ENCODE measurements at places on chromosomes 13 and 19. TPM values are rescaled to one million over a fixed set of nuclear protein-coding genes. Genes with fewer than 3 reads are reported as not detected.

The ZNF556 gene
- total RNA-seq: not detected

The RNF225 gene
- total RNA-seq: 0.62 TPM

The NKPD1 gene
- total RNA-seq: 4.1 TPM

The C19orf81 gene
- 33.2 TPM for total RNA-seq

The KIR2DL1 gene
- total RNA-seq: not detected

DNA sequence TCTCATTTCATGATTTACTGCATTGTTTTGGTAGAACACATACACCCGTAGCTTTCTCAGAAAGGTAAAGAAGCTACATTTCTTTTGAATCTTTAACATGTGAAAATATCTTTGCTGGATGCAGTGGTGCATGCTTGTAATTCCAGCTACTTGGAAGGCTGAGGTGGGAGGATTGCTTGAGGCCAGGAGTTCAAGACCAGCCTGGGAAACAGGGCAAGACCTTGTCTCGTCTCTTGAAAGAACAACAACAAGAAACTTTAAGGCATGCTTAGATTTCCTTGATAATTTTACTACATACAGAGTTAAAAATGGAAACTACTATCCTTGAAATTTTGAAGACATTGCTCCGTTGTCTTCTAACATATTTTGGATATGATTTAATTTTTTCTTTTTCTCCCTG lies 7.7 kb downstream of the RNF113B start:
- no peak for DNase-seq
- no peaks in the 10 kb centered on the region for H3K36me3 ChIP-seq
- peaks cover 17% of the 10 kb centered on the region for H3K4me1 ChIP-seq
- H3K4me3 ChIP-seq: no peak overlapping the region

- peak overlapping the region; percentile 72 for H3K27ac ChIP-seq
- peak overlapping the region; percentile 63 for H3K4me3 ChIP-seq
- DNase-seq: no peak
- H3K27me3 ChIP-seq: no peaks in the 10 kb centered on the region
Measured at GRCh38 chr13:110706570-110707372, 855 bp upstream of the CARS2 start.

GRCh38 chr13:79423801-79424642 lies 18.0 kb upstream of the RBM26 start:
- no peaks in the 10 kb centered on the region for H3K36me3 ChIP-seq
- DNase-seq: no peak
- H3K4me3 ChIP-seq: no peak overlapping the region
- no peaks in the 10 kb centered on the region for H3K4me1 ChIP-seq

- no peak overlapping the region for H3K27ac ChIP-seq
- no peak for DNase-seq
- no peaks in the 10 kb centered on the region for H3K4me1 ChIP-seq
- no peak overlapping the region for H3K4me3 ChIP-seq
- no peaks in the 10 kb centered on the region for H3K36me3 ChIP-seq
Measured at GRCh38 chr13:79508224-79508961, 27.4 kb downstream of the NDFIP2 start.

- DNase-seq: peak; percentile 6
- peak overlapping the region; percentile 93 for H3K4me3 ChIP-seq
- H3K27ac ChIP-seq: peak overlapping the region; percentile 87
- no peaks in the 10 kb centered on the region for H3K36me3 ChIP-seq
Measured at GRCh38 chr13:99501848-99502301, 603 bp downstream of the TM9SF2 start.

DNA sequence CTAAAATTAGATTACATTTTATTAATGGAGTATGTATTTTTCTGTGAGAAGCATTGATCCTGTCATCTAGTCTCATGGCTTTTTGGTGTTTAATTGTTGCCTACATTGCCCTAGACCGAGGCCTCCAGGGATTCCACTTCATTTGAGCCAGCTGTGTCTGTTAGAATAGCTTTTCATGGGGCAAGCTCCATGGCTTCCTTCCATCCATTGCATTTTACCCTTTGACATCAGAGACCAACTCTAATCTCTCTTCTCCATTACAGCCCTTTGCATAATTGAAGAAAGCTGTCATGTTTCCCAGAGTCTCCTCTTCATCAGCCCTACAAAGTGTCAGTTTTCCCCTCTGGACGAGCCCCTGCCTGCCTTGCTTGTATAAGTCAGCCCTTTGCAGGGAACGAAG lies 70.6 kb downstream of the MTUS2 start:
- no peak for DNase-seq
- H3K4me3 ChIP-seq: no peak overlapping the region
- no peaks in the 10 kb centered on the region for H3K4me1 ChIP-seq
- H3K27ac ChIP-seq: no peak overlapping the region
- H3K36me3 ChIP-seq: no peaks in the 10 kb centered on the region
- H3K27me3 ChIP-seq: no peaks in the 10 kb centered on the region

DNA sequence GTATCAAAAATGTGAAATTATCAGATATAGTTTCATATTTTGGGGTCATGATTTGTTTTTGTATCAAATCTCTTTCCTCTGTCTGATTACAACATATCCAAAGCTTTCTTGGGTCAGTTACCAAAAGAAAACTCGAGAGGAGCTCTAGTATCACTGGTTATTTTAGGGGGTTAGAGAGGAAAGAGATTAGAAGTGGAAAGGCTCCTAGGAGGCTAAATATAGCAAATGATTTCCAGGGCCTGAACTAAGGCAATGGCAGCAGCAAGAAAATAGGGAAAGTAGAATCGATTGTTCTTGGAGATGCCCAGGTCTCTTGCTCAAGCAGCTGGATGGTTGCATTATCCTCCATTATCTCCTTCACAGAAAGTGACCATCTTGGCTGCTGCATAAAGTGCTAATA lies 72.9 kb downstream of the NHLRC3 start:
- H3K4me1 ChIP-seq: no peaks in the 10 kb centered on the region
- H3K36me3 ChIP-seq: no peaks in the 10 kb centered on the region
- H3K4me3 ChIP-seq: no peak overlapping the region
- DNase-seq: no peak

DNA sequence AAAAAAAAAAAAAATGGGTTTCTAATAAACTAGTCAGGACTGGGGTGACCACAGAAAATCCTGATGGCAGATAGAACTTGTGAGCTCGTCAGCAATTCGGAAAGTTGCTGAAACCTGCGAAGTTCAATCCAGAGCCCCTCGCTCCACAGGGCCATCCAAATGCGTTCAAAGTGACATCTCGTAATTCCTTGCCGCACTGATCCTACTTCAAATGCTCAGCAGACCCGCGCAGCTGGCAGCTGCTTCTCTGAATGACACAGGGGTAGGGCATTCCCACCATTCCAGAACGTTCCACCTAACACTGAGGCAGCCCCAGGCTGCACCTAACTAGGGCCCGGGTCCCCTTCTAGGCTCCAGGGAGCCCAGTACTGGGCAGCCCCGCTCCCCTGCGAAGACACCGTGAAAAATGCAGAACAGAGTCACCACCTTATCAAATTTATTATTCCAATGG lies 4.8 kb upstream of the DAPK3 start:
- no peaks in the 10 kb centered on the region for H3K27me3 ChIP-seq
- H3K4me3 ChIP-seq: no peak overlapping the region
- H3K4me1 ChIP-seq: no peaks in the 10 kb centered on the region
- peaks cover 47% of the 10 kb centered on the region for H3K36me3 ChIP-seq

DNA sequence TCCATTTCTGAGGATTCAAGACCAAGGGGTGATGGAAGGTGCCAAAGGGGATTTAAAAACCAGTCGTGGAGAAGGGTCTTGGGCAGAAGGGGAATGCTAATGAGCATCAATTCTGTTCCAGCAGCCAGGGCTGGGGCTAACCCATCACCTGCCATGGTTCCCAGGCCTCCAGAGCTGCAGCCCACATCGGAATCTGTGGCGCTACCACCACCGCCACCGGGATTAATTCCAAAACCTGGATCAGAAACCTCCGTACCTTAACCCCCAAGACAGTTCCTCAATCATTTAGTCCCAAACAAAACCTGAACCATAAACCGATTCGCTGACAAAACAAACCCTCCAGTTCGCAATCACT lies 583 bp downstream of the ZNF615 start:
- no peaks in the 10 kb centered on the region for H3K27me3 ChIP-seq
- no peaks in the 10 kb centered on the region for H3K36me3 ChIP-seq
- no peak for DNase-seq
- H3K4me3 ChIP-seq: peak overlapping the region; percentile 74
- peak overlapping the region; percentile 89 for H3K27ac ChIP-seq
- no peaks in the 10 kb centered on the region for H3K4me1 ChIP-seq

GRCh38 chr19:29528946-29529645 lies 3.3 kb downstream of the VSTM2B start:
- H3K4me1 ChIP-seq: peaks cover 7% of the 10 kb centered on the region
- H3K36me3 ChIP-seq: no peaks in the 10 kb centered on the region
- no peak overlapping the region for H3K27ac ChIP-seq
- peaks cover 67% of the 10 kb centered on the region for H3K27me3 ChIP-seq
- no peak overlapping the region for H3K4me3 ChIP-seq

- H3K4me1 ChIP-seq: no peaks in the 10 kb centered on the region
- H3K27ac ChIP-seq: no peak overlapping the region
- no peak overlapping the region for H3K4me3 ChIP-seq
- no peaks in the 10 kb centered on the region for H3K27me3 ChIP-seq
Measured at GRCh38 chr13:49503951-49504350, 8.2 kb downstream of the PHF11 start.

DNA sequence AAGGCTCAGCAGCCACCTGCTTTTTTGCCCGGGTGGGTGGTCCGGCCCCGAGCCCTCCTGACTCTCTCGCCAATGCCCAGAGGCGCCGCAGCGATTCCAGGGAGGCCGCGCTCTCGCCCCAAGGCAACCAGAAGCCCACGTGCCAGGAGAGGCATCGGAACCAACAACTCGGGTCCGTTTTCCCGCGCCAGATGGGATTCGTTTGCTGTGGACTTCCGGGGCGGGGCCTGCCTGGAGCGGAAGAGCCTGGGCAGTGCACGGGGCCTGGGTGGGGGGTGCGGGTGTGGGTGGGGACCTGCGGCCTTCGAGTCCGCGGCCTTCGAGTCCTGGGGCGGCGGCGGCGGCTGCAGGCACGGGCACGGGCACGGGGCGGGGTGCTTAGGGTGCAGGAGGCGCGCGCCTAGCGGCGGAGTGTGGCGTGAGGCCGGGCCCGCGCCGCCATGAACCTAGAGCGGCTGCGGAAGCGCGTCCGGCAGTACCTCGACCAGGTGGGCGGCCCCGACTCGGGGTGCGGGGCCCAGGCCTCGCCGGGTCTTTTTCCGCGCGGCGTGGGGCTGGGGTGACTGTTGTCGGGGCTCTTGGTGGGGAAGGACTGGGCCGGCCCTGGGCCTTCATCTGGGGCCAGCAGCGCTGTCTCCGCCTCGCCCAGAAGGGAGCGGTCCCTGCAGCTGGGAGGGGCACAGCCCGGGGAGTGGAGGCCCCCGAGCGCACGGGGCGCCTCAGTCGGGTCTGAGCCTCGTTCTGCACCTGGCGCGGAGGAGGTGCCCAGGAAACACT lies at the start of gene CDC16:
Gene CDC16, plus strand, starts transcription at position 253 of the 777 bp plus-strand sequence. Its CDS starts 188 bp downstream, at position 441.
- H3K4me1 ChIP-seq: no peaks in the 10 kb centered on the region
- peak within 1 kb of the TSS; percentile 80 for H3K27ac ChIP-seq

- no peak for DNase-seq
- no peaks in the 10 kb centered on the region for H3K36me3 ChIP-seq
- no peak overlapping the region for H3K4me3 ChIP-seq
- H3K4me1 ChIP-seq: no peaks in the 10 kb centered on the region
- H3K27ac ChIP-seq: no peak overlapping the region
- no peaks in the 10 kb centered on the region for H3K27me3 ChIP-seq
Measured at GRCh38 chr13:66803808-66804456, 426.2 kb downstream of the PCDH9 start.

DNA sequence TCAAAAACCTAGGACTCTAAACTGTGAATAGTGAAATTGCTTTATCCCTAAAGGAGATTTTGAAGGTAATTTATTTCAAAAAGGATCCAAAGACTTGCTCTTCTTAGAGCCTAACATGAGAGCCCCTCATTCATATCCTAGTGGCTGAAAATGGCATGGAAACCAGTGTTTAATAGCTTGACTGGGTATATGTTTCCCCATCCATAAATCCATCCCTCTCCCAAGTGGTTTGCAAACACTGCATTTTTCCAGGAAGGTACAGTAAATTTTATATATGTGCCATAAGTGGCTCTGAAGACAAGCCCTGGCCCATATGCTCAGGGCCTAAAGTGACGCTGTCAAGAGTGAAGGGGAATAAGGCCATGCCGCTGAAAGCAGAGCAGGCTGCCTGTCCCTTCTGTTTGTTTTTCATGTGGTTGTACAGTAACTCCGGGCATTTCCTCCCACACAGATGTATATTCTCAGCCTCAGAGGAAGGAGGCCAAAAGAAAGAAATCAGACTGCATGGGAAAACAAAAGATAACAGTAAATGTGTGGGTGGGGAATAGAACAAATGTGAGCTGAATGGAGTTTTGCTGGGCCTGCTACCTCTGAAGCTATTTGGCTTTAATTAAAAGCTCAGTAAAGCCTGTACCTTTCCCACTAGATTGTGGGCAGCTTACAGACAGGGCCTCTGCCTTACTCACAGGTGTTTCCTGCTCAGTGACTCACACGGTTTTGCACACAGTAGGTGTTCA lies 181.9 kb downstream of the PCDH9 start:
- H3K27ac ChIP-seq: no peak overlapping the region
- DNase-seq: no peak
- H3K4me3 ChIP-seq: no peak overlapping the region
- H3K36me3 ChIP-seq: no peaks in the 10 kb centered on the region
- H3K27me3 ChIP-seq: no peaks in the 10 kb centered on the region
- no peaks in the 10 kb centered on the region for H3K4me1 ChIP-seq

GRCh38 chr13:110317496-110318195 lies 10.6 kb downstream of the COL4A2 start:
- no peak overlapping the region for H3K27ac ChIP-seq
- no peaks in the 10 kb centered on the region for H3K4me1 ChIP-seq
- no peaks in the 10 kb centered on the region for H3K36me3 ChIP-seq
- no peak overlapping the region for H3K4me3 ChIP-seq
- no peak for DNase-seq

DNA sequence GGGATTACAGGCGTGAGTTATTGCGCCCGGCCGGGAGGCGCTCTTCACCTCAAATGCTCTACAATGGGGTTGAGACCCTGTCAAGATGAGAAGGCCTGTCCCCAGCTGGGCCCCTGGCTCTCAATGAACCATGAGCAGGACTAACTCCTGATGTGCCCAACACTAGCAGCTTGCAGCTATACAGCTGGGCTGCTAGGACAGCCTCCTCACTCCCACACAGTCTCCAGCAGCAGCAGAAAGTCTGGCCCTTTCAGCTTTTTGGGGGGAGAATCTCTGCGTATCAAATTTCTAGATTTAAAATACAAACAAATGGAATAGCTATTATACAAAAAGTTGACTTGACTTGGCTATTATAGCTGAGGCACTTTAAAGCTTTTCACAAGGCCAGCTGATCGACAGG lies 30.2 kb downstream of the TMTC4 start:
- no peak for DNase-seq
- no peak overlapping the region for H3K4me3 ChIP-seq
- H3K27me3 ChIP-seq: no peaks in the 10 kb centered on the region
- no peak overlapping the region for H3K27ac ChIP-seq

- H3K27ac ChIP-seq: no peak overlapping the region
- no peaks in the 10 kb centered on the region for H3K27me3 ChIP-seq
- H3K36me3 ChIP-seq: no peaks in the 10 kb centered on the region
- no peak for DNase-seq
Measured at GRCh38 chr13:47457626-47458025, 543.4 kb downstream of the SUCLA2 start.

Measured in prostate gland (tissue), 2 donors.